Left renal cortex interstitium (tissue), 4 donors: ENCODE measurements at places on chromosomes 4 and X.

- DNase-seq = no peak
Measured at GRCh38 chr4:794900-795725, 30.8 kb downstream of the CPLX1 start.

- no peak for DNase-seq
Measured at GRCh38 chr4:84338367-84338766, 160.7 kb downstream of the NKX6-1 start.

DNA sequence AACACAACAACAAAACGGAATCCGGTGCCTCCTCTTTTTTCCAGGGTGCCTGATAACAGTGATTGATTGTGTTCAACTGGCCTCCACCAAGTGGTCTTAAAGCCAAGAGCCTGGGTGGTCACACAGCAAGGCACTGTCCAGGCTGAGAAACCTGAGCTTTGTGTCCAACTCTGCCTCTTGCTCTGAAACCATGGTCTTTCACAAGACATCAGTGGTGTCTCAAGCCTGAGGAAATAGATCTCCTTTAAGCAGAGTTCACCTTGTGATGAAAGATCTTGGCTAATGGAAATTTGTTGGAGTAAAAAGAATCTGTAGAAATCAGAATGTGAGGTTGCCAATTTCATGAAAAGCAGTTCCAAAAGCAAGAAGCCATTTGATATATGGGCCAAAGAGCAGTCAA is 47.3 kb upstream of the ACSL1 start:
- no peak for DNase-seq

DNA sequence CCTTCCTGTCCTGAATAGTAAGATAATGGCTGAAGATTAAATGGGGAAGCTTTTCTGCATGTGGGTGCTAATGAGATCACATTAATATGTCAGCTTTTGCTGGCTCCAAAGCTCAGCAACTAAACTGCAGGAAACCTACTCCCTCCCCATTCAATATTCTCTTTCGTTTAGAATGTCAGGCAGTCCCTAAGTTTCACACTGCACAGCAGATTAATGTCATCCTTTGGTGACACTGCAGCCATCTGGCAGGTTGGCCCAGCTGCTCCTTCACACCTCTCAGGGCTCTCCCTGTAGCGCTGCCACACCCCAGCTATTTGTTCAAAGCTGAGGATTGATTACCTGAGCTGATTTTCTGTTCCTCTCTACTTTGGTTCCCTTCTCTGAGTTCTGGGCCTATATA is 110.5 kb downstream of the KDR start:
- no peak for DNase-seq

GRCh38 chr4:188002751-188003150 is 7.2 kb downstream of the ZFP42 start:
- DNase-seq = no peak

- no peak for DNase-seq
Measured at GRCh38 chr4:144970597-144970996, 127.4 kb downstream of the ANAPC10 start.

GRCh38 chr4:99863804-99864203 is 30.4 kb downstream of the LAMTOR3 start:
- DNase-seq = no peak

GRCh38 chr4:186148336-186148975 is 42.9 kb upstream of the CYP4V2 start:
- peak; percentile 28 for DNase-seq

GRCh38 chrX:79371640-79372039 is 4.5 kb upstream of the ITM2A start:
- DNase-seq = no peak

GRCh38 chr4:155071962-155072361 is 136.5 kb upstream of the NPY2R start:
- DNase-seq = no peak

DNA sequence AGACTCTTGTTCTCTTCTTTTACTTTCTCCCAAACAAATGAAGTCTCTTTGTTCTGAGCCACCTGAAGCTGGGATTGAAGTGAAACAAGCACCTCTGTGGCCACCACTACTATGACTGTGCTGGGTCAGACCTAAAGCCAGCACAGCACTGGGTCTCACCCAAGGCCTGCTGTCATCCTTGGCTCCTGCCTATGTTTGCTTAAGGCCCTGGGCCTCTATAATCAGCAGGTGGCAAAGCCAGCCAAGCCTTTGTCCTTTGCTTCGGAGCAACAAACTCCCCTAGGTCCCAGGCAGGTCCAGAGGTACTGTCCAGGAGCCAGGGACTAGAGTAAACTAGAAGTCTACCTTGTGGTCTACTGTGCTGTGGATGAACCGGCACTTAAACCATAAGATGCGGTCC is 220.6 kb upstream of the ARSJ start:
- no peak for DNase-seq

- DNase-seq = peak; percentile 16
Measured at GRCh38 chrX:108090491-108091263, 665 bp downstream of the PSMD10 start.

GRCh38 chrX:102745857-102746584 is 25.5 kb downstream of the GPRASP3 start:
- peak; percentile 19 for DNase-seq

- no peak for DNase-seq
Measured at GRCh38 chrX:1853916-1854315, 239.1 kb downstream of the ASMT start.

DNA sequence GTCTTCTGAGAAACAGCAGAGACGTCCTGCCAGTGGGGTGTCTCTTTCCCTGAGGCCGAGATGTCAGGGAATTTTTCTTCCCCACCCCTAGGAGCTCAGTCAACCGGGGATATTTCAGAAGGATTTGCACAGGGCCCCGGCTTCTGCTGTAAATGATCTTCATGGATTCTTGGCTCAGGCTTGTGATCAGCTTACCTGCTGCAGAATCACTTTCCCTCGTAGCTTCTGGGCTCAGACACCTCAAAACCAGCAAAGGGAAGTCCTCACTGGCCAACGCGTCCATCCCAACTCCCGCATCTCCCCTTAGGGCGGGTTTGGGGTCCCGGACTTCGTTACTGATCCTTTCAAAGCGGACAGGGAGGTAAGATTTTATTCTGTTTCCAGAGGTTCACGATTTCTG is 212.7 kb downstream of the SHOX start:
- no peak for DNase-seq

DNA sequence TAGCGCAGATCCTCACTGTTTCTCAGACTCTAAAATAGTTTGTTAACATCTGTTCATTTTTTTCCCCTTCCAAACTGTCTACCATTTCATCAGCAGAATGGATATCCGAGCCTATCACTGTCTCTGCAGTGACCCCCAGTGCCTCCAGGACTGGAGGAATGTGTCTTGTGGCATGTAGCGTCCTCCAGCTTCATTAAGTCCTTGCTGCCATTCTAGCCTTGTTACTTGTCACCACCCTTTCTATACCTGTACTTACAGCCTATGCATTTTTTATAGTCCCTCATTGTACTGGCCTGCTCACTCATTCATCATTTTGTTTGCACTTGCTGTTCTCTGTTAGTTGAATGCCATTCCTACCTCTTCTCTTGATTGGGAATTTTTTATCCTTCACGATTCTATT is 179.1 kb downstream of the BMPR1B start:
- DNase-seq = no peak

GRCh38 chrX:118688935-118689334 is 38.5 kb upstream of the IL13RA1 start:
- DNase-seq = no peak

DNA sequence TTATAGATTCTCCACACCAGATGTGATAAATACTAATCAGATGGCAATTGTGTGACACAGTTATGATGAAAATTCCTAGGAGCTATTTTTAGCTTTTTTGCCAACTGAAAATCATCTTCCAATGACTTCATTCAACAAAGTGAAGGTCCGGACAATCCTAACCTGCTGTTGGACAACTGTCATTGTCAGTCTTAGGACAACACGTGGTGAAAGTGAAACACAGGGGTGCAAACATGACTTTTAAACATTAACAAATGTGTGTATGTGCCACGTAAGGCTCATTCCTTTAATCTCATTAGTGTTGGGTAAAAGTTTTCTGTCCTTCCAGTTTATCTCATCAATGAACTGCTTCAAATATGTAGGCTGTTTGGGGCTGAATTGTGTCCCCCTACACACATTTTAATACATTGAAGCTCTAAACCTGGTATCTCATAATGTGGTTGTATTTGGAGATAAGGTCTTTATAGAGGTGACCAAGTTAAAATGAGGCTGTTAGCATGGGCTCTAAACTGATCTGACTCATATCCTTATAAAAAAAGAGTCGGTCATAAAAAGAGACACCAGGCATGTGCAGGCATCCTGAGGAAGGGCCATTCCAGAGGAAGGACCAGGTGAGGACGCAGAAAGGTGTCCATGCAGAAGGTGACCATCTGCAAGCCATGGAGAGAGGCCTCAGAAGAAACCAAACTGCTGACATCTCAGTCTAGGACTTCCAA is 41.2 kb upstream of the SMAD1 start:
- no peak for DNase-seq

DNA sequence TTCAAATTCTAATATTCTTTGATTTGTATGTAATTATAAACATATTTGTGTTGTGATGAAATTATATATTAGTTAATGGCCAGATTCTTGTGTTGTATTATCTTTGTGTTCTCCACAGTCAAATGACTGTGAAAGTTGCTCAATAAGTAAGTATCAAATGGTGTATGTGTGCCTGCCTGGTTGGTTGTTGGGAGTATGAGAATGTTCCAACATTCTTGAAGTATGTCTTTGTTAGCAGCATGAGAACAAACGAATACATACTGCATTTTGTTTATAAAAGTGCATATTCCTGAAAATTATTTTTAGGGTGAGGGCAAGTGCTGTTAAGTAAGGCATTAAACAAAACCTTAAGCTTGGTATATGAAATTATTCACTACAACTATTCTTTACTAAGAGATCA is 16.2 kb downstream of the ARHGEF38 start:
- DNase-seq = no peak
